ENCODE measurements at places on chromosomes 2 and 18.
A peak's percentile ranks its signal among the peaks of the same experiment; 100 is the strongest.

- no peak for DNase-seq
Measured at GRCh38 chr2:204126705-204127104, 190.1 kb downstream of the ICOS start.

DNA sequence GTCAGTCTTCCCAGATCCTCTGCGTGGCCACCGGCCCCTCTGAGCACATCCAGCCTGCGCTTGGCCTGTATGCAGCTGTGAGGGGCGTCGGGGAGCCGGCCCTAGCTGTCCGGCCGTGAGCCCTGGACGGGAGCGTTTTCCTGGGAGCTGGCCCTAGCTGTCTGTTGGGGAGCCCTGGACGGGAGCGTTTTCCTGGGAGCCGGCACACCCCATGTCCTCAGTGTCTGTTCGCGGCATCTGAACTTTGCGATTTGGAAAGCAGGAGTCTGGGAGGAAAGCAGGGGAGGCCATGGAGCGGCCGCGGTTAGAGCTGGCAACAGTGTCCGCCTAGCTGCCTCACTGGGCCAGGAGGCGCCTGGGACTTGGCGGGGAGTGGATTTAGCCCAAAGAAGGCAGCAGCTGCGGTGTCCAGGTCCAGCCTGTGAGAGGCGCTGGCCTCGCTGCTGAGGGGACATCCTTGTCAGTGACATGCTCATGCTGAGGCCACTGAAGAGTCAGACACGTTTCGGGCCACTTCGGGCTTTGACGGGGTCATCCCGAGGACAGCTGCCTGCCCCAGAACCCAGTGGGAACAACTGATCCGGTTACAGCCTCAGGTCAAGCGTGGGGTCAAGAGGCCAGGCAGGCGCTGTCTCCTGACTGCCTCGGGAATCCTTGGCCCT lies 75.8 kb downstream of the KCNG2 start:
- no peak for DNase-seq

DNA sequence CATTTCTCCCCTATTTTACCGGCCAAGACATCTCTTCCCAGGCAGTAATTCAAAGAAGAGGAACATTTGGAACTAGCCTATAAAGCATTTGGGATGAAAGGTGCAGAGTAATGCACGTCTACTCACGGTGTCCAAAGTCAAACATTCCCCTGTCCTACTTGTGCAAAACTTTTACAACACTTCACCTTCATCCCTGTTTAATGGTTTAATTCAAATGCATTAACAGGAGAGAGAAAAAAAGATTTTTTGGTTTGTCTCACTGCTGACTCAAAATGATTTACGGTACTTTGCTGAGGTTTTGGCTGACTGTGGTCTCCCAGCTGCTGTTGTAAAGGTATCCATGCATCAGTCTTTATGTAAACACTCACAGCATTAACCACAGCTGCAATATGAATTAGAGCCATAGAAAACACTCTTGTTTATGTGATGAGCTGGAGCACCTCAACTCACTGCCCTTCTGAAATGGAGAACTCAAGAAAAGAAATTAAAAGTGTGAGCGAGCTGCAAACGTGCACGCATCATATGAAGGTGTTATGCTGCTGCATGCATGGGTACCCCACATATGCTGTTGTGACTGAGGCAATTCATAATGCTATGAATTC lies 220.5 kb downstream of the PIEZO2 start:
- no peak for DNase-seq

- DNase-seq, result peak; percentile 57
Measured at GRCh38 chr2:172556284-172557033, 569 bp downstream of the PDK1 start.

DNA sequence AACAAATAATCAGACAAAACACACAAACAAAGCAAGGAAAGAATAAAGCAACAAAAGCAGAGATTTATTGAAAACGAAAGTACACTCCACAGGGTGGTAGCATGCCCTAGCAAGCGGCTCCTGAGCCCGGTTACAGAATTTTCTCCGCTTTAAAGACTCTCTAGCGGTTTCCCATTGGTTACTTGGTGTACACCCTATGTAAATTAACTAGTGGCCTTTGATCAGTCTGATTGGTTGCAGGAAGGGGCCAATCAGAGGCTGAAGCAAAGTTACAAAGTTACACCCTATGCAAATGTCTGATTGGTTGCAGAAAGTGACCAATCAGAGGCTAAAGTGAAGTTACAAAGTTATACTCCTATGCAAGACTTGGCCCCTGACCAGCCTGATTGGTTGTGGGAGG lies 242.9 kb downstream of the LDLRAD4 start:
- no peak for DNase-seq

DNA sequence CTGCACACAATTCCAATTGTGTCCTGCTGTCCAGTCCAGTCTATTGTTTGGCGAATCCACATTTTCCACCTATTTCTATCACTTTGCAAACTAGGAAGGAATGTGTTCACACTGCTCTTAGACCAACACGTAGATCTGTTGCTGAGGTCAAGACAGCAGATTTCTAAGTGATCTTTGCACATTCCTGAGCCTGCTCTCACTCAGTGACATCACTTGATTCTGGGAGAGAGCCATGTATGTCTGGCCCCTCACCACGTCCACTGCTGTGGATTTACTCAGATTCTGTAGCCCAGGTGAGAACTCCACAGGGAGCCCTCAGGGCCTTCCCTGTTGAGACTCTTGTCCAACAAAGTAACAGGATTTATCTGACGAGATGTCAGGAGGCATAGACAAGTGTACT lies 317.2 kb downstream of the TSN start:
- no peak for DNase-seq

DNA sequence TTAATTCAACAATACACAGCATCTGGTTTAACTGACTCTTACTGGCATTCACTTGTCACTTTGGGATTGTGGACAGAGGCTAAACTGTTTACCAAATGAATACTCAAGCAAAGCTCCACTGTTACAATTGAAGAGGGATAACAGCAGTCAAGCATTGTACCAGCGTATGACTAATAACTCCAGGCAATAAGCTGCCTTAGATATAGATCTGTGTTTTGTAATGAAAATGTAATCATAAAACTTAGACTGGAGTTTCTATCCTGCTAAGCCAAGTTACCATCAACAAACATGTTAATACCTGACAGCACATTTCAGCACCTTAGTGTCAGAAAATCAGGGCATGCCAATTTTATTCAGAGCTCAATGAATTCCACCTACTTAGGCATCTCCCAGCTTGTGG lies 889.5 kb downstream of the EPHA4 start:
- no peak for DNase-seq

- DNase-seq, result no peak
Measured at GRCh38 chr2:241811201-241811951, 2.4 kb downstream of the NEU4 start.

DNA sequence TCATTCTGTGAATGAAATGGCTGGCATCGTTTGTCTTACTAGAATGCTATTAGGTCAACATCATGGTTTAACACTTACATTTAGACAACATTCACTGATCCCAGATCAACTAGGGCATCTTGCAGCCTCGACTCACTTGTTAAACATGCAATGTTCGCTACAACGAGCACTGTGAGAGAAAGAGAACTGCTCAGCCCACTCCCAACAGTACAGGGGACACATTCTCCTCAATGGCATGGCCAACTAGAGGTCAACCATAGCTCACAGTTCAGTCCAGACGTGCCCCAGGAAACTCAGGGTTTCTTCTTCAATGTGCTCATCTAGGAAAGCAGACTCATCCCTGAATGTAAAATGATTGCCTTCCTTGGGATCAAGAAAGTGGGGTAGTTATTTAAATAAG lies 5.9 kb downstream of the WIPF1 start:
- no peak for DNase-seq

- no peak for DNase-seq
Measured at GRCh38 chr2:236616624-236617023, 47.0 kb downstream of the ACKR3 start.

- peak; percentile 25 for DNase-seq
Measured at GRCh38 chr2:101152272-101153076, 1.3 kb upstream of the TBC1D8 start.

DNA sequence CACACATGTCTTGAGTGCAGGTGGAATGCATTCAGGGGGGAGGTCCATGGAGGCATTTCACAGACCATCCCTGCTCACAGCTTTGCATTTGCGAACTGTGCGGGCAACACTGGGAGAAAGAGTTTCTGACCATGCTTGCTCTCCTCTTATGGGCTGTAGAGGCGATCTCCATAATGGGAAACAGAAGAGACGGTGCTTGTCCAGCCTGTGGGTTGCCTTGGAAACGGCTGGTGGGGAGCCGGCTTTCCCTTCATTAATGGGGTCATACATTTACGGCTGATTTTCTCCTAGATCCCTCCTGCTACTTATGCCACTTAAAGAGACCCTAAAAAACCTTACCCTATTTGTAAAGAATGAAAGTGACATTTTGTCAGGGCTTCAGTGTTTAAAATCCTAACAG lies 147.4 kb downstream of the SOX11 start:
- DNase-seq, result no peak

- no peak for DNase-seq
Measured at GRCh38 chr2:109067631-109068125, 61.3 kb upstream of the SH3RF3 start.

GRCh38 chr2:1936427-1936980 lies 192.2 kb upstream of the PXDN start:
- no peak for DNase-seq

DNA sequence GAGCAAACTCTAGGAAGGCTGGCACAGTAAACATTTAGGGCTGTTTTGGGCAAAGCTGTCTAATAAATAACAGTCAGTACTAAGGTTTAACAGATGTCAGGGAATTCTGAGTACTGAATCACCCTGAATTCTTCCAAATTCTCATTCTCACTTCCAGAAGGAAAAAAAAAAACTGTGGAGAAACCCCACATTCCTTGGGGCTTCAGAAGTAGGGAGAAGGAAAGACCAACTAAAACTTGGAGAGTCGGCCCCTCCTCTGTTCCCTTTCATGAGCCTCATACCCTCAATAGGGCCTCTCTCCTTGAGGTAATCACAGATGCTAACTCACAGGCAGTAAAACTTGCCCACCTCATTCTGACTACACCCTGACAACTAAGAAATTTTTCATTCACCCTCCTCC lies 62.1 kb downstream of the CCDC148 start:
- DNase-seq, result no peak

DNA sequence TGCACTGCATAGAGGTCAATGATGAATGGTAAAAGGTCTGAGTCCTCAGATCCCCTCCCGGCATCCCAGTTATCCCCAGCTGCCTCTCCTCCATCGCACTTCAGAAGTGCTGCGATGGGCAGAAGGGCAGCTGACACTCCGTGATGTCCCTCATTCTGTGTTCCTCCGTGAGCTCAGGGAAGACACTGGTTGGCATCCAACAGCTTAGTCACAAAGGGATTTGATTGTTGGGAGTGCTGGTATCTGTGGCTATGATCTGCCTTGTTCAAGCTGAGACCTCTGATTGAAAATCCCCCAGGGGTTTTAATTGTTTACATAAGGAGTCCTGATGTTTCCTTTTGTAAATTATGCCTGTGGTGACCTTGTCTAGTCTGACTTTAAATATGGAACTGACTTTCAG lies 19.0 kb upstream of the SAG start:
- no peak for DNase-seq

Measured in CD4-positive, alpha-beta T cell treated with Interleukin-12 subunit alpha and Interleukin-12 subunit beta, for 1 hour (primary cell).